ENCODE measurements at places on chromosomes 13 and 19. TPM values are rescaled to one million over a fixed set of nuclear protein-coding genes. Genes with fewer than 3 reads are reported as not detected.

DNA sequence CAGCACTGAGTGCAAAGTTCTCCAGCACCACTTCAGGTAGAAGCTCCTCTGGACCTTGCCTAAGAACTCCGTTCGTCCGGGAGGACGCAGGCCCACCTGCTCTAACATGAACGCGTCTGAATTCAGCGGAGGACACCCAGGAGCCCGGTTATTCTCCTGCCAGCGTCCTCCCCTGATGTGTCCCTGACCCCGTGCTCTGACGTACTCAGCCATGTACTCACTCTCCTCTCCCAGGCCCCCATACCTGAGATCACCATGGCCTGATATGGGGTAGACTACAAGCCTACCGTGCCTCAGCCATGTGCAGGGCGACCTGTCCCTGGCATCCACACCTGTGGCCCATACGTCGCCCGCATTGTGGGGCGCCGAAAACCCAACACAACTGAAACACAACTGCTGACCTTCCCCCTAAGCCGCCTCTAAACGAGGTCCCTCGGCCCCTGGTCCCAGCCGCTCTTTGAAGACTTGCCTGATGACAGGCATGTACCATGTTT, 744 bp upstream of the ZNF584 start:
- DNase-seq = no peak

Gene IGFL1
- total RNA-seq = not detected

DNA sequence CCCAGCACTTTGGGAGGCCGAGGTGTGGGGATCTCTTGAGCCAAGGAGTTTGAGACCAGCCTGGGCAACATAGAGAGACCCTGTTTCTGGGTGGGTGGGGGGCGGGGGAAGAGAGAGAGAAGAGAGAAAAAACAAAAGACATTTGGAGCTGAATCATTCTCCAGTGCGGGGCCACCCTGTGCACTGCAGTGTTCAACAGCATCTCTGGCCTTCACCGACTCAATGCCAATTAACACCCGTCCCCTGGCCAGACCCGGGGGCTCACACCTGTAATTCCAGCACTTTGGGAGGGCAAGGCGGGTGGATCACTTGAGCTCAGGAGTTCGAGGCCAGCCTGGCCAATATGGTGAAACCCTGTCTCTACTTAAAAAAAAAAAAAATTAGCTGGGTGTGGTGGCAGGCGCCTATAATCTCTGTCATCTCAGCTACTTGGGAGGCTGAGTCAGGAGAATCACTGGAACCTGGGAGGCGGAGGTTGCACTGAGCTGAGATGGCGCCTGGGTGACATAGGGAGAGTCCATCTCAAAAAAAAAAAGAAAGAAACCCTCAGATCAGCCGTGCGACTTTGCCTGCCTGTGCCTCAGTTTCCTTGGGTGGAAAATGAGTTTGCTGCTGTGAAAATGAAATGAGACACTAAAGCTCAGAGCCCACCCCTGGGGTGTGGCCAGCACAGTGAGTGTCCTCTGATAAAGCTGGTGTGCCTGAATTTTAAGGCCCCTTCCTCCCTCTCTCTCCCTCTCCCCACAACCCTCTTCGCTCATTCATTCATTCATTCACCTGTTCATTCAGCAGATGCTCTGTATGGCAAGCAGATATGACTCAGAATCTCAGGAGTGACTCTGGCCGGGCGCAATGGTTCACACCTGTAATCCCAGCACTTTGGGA, 6.4 kb downstream of the KLF2 start:
- no peak for DNase-seq

DNA sequence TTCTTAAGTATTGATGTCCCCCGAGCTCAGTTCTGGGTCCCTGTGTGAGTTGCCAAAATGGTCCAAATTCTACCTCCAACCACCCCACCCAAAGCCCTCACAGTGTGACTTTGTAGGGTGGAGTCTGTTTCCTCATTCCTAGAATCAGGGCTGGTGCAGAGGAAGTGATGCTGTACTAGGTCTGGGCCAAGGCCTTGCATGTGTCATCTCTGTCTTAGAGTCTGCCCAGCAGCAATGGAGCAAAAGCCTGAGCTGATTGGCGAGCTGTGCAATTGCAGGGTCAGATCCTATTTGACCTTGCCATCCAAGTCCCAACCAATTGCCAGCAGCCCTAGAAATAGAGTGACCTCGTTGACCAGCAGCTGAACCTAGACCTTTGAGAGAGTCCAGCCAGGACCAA, 97.0 kb upstream of the ANKRD10 start:
- DNase-seq = no peak

DNA sequence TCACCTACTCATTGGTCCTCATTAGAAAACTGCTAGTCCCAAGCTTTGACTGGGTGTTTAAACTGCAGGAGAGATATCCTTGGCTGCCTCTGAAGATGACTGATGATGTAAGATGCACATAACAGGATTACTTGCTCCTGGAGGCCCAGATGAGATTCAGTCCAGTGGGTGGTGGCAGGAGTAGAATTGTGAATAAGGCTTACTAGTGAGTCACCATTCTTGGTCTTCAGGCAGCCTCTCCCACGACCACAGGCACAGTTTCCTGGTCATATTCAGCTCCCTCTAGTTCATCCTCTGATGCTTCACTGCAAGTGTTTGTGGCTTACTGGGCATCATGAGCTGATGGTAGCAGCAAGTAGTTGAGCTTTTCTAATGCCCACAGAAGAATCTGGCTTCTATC, 12.1 kb downstream of the SERTM1 start:
- no peak for DNase-seq

DNA sequence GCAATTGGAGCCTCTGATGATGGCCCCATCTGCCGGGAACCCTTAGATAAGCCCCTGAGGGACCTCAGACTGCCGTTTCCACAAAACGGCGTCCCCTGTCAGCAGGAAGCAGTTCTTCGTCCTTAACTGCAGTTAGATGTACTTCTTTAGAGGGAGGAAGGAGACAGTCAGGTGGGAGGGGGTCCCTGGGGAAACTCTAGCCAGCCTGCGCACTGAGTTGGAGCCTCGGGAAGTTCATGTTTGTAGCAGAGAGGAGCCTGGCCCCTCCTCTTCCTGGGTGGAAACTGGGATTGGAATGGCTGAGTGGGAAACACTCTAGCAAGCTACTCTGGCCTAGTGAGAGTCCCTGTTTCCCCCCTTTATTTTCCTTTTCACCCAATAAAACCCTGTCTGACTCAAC, 612.4 kb downstream of the PCDH9 start:
- DNase-seq = no peak

Gene HPN
- 1.4 TPM for total RNA-seq

Gene KL
- 4.4 TPM for total RNA-seq

DNA sequence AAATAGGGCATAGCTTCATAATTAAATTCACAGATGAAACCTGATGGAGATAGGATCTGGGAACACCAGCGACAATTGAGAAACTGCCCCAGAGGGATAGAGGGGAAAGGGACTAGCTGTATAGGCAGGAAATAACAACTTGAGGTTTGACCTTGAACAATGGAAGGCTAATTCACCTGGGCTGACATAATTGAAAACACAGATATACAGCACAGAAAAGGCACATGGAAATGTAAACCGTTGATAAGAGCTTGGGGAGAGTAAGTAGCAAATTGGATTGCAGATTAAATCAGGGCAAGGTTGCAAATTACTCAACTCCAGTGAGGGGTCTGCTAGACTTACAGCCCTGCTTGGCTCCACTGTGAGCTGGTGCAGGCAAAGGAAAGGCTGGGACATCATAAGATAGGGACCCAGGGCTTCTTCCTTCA, 246.7 kb downstream of the DLEU7 start:
- DNase-seq = no peak

DNA sequence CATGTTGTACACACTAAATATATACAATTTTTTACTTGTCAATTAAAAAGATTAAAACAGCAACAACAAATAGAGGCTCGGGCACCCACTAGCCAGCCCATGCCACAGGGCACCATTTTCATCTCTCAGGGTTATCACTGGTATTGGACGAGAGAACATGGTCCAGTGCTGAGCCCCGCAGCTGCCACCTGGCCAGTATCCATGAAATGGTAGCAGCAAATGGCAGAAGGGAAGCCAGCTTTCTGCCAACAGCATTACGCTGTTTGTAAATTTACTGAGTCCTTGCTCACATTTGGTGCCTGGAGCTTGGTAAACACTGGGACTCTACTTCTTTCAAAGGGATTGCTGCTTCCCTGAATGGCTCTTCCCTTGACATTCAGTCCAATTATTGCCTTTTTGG, 87.9 kb upstream of the WASF3 start:
- no peak for DNase-seq

DNA sequence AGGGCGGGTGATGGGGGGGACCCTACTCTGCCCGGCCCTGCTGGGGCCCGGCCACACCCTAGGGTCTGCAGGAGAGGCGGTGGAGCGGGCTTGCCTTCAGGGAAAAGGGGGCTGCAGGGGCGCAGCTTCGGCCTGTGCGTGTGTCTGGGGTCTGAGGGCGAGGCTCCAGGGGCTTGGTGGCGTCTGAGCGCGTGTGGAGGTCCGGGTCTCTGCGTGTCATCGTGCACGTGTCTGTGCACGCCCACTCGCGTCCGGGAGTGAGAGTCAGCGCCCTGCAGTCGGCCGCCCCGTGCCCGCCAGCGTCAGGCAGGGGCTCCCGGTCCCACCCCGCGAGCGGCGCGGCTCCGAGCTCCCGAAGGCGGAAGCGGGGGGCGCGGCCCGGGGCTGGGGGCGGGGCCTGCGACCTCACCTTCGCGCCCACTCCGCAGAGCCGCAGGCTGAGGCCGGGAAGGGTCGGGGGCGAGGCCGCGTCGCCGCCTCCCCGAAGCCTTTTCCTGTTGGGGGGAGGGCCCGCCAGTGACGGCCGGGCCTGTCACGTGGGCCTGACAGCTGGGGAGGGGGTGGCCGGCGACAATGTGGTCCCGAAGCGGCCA, at the start of gene ARHGAP45:
Gene ARHGAP45, plus strand, starts transcription at position 420 of the 593 bp plus-strand sequence. CDS start 239 bp downstream, outside the sequence.
- no peak for DNase-seq

DNA sequence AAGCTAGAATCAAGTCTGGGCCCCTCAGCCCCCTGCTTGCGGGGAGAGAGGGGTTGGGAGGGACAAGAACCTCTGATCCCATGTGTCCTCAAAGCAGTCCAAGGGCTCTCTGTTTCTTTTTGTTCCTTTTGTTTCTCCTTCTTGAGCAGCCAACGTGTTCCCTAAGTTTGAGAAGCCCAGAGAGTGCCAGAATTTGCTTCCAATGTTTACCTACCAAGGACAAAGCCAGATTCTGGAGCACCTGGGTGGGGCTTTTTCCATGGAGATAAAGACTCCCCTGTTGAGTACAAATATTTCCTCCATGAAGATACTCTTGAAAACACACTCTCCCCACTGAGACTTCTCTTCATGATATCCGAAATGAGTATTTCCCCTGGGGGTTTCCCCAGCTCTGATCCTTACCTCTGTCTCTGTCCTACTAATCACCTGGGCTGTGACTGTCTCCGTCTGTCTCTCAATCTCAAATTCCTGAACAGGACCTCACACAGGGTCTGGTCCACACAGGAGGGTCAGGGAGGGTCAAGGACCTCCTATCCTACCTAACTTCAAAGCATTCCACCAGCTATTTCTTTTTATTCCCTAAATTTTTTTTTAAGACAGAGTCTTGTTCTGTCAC, 27.4 kb downstream of the CD177 start:
- no peak for DNase-seq

DNA sequence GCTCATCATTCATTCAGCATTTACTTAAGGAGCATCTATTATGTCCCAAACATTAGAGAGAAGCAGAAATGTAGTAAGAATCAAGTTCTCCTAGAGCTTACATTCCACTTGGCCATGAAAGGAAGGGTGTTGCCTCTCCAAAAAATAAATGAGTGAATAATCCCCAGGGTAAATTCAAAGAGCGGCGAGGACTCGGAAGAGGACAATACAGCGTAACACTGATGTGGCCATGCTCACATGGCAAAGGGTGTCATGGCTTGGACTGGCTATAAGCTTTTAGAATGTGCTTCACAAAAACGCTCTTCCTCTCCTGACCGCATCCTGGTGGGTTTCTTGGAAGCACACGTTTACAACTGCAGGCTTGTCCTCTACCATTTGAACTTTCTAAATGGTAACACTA, 290.2 kb downstream of the IRS2 start:
- no peak for DNase-seq

- DNase-seq = no peak
Measured at GRCh38 chr13:28349907-28350654, 144.8 kb downstream of the FLT1 start.

DNA sequence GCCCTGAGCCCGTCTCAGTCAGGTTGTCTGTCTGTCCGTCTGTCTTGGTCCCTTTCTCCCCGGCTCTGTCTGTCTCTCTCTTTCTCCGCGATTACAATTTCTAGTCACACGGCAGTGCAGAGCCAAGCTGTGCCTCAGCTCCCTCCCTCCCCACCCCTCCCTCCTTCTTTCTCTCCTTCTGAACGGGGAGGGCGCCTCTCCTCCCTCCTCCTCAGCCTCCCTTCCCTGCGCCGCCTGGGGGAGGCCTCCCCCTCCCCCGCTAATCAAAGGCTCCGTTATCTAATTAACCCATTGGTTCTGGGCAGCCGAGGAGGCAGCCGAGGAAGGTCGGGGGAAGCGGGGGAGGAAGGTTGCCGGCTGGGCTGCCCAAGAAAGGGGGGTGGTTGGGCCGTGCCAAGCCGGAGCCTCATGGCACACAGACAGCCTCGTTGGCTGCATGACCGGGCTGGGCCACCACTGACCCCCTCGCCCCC, 16.5 kb downstream of the LRRC4B start:
- DNase-seq = no peak

DNA sequence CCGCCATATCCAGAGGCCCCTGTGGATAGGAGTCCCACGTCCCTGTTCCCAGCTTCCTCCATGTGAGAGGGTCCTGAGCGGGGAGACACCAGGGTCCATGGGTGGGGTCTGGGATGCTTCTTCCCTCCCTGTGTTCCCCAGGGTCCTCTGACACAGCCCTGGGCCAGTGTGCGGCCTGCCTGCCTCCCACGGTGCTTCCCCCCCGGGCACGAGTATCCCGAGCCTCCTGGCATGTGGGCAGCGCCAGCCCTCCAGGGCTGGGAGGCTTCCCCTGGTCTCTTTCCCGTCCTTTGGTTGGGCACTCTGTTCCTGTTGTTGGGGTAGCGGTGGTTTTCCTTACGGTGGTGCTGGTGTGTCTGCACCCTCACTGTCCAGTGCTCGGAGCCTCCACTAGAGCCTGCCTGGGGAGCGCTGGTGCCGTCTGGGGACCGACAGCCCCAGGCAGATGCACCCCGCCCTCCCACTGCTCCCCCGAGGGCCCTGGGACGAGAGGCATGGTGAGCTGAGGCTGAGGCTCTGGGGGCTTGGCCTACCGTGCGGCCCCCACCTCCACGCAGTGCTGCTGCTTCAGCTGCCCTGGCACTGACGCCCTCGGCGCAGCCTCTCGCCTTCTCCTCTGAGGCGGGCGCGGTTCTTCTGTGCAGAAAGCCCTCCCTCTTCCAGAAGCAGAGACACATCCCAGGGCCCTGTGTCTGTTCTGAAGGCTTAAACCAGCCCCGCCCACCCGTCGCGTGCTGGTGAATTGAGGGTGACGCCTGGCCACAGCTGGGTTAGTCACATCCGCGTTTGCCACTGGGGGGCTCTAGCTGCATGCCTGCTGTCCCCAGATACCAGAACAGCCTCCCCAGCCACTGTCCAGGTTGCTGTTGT, 27.9 kb downstream of the PLEKHJ1 start:
- no peak for DNase-seq
